ENCODE measurements at places on chromosomes 12 and 14.

GRCh38 chr14:88045705-88046104 is 40.8 kb downstream of the GPR65 start:
- DNase-seq, result no peak

- DNase-seq, result no peak
Measured at GRCh38 chr12:54195737-54196347, 7.1 kb upstream of the SMUG1 start.

DNA sequence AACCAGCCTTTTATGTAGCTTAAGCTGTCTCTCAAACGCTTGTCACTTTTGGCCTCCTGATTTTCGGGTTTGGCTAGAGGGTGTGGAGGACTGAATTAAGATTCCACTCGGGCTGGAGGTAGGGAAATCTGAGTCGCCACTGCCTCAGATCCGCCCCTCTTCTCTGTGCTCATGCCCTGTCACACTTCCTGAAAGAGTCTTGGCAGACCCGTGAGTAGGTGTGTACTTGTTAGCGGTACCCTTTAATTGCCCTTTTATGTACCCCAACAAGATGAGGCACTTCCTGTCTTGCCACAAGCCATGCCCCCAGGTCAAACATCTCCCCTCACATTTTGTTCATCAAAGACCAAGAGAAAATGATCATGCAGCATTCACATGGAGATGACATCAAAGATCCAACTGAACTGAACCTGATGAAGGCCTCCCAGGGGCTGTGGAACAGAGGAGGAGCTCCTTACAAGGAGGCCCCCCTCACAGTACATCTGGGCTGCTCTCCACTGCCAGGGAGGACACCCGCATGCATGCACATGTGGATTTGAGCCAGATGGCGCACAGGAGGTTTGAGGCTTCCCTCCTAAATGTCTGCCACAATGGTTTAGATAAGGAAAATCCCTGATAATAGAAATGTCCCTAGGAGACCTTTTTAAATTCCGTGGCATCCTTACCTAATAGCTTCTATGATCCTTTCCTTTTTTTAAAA is 86.5 kb upstream of the CDKN3 start:
- DNase-seq, result no peak

DNA sequence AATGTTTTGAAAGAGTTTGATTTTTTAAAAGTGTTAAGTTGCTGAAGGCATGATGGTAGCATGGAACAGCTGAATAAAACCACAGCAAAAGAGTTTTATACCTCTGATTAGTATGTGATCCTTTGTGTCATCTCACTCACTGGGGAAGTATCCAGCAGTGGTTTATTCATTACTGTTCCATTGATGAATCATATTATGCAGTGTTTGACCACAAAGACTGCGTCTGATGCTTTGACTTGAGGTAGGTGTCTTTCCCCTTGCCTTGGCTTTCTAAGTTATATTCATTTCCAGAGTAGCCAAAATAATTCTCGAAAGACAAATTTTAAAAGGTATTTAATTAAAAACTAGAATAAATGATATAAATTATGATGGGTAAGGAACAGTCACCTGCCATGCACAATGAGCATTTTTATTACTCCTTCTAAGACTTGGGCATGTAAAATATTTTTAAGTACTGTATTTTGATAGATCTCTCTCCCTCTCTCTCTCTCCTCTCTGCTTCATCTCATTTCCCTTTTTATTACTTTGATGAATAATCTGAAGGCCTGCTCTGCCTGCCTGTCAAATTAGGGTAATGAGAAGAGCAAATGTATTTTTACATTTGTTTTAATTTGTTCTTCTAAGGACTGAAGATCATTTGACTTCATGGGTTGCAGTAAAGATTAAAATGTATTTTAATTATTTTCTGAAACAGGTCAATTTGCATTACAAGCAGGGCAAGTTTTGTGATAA is 164.9 kb downstream of the NAV3 start:
- no peak for DNase-seq

GRCh38 chr12:72888693-72889092 is 616.5 kb downstream of the TRHDE start:
- no peak for DNase-seq

GRCh38 chr12:52826611-52827498 is 7.3 kb downstream of the KRT79 start:
- DNase-seq, result no peak
